ENCODE measurements at places on chromosomes 11 and 22.

DNA sequence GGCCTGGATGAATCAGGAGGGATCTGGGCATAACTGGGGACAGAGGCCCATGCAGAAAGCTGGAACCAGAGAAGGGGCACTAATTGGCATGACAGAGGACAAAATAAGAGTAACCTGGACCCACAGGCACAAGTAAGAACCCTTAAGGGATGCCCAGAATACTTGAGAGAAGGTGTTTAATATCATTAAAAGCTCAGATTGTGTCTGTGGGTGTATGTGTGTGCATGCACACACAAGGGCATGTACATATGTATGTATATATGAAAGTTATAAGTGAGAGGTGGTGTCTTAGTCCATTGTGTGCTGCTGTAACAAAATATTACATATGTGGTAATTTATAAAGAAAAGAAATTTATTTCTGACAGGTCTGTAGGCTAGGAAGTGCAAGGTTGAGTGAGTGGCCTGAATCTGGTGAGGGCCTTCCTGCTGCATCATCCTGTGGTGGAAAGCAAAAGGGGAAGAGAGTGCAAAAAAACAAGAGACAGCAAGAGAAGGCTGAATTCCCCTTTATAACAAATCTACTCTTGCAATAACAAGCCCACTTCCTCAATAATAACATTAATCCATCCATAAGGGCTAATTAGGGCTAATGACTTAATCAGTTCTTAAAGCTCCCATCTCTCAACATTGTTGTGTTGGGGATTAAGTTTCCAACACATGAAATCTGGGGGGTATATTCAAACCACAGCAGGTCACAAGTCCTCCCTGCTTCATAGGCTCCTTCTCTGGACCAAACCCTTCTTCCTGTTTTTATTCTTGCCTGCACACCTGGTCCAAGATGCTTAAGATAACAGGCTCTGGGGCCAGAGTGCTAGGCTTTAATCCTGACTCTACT lies 68.3 kb upstream of the POU2AF2 start:
- no peak for DNase-seq

DNA sequence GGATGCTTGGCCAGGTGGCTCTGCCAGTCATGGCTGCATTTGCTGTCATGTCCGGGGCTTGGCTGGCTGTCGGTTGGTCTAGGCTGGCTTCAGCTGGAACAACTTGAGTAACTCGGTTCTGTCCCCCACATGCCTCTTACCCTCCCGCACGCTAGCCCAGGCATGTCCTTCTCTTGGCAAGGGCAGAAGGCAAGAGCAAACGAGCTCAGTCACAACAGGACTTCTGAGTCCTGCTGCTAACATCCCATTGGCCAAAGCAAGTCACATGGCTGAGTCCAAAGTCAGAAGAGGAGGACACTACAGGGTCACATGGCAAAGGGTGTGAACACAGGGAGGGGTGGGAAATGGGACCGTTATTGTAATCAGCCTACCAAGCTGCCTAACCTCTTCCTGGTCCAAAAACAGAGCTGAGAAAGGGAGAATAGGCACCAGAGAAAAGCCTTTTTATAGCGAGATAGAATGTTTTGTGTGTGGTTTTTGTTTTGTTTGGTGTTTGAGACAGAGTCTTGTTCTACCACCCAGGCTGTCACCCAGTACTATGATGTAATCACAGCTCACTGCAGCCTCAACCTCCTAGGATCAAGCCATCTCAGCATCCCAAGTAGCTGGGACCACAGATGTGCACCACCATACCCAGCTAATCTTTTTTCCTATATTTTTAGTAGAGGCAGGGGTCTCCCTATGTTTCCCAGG lies 81.9 kb downstream of the MN1 start:
- DNase-seq: no peak

- DNase-seq: no peak
Observed at GRCh38 chr22:28111501-28112189, 192.6 kb upstream of the PITPNB start.

GRCh38 chr11:46050003-46050461 lies 71.2 kb downstream of the PHF21A start:
- DNase-seq: no peak

GRCh38 chr11:110479108-110480101 lies 49.7 kb downstream of the FDX1 start:
- DNase-seq: no peak

Measured in NCI-H2107 (cell line).